Activated gamma-delta T cell (primary cell): ENCODE measurements at places on chromosomes 7 and 10.

DNA sequence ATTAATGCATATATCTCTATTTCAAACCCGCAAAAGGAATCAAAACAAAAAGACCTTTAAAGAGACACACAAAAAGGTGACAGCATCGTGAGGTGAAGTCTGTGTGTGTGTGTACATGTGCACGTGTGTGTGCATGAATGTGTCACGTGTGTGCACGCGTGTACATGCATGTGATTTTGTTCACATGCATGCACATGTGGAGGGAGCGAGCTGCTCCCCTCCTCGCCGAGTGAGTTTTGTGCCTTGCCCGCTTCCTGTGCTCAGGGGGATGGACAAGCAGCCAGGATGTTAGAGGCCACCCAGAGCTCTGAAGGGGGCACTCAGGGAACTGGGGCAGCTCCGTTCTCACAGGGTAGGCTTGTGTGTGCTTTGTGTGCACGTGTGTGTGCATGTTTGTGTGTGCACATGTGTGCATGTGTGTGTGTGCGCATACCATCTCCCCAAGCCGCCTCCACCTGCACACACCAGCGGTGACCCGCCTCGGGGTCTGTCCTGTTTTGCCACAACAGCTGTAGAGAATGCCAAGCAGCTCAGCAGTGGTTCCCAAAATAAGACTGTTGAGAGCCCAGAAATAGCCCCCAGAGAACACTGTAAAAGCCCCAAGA is 191.2 kb downstream of the PTPRN2 start:
- DNase-seq: no peak

DNA sequence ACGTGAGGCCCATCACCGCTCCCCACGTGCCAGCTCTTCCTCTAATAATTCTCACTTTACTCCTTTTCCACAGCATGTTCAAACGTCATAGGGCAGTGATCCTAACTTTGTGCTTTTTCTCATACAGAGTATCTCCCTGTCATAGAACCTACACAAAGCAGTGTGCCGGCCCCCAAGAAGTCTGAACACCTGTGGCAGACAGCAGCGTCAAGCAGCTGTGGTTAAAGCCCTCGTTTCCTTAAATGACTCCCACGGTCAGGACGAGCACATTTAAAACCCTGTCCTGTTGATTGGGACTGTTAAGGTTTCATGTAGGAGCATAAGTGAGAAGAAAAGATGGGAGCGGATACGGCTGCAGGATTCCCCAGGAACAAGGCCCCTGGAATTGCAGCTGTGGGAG is 267.2 kb downstream of the DIP2C start:
- no peak for DNase-seq

GRCh38 chr10:71241830-71242621 is 29.7 kb downstream of the UNC5B start:
- DNase-seq: no peak

DNA sequence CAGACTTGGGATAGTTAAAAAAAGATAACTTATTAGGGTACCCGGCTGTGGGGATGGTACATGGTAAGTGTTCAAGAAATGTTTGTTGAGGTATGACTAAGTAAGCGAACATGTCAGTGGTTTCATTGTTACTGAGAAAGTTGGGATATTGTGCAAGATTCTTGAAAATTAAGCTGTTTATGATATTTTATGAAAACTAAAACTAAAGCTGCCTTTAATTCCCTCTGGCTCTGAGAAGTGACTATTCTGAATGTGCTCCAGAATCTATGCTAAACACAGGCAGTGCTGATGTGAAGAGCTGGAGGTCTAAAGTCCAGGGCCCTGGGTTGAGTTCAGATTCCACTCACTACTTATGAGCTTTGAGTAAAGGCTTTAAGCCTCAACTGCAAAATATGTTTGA is 72.9 kb downstream of the AOAH start:
- no peak for DNase-seq

- DNase-seq: no peak
Observed at GRCh38 chr7:112086496-112087254, 119.5 kb downstream of the DOCK4 start.

GRCh38 chr10:114335614-114336013 is 68.7 kb downstream of the AFAP1L2 start:
- DNase-seq: no peak

GRCh38 chr7:77757589-77757988 is 40.6 kb downstream of the TMEM60 start:
- no peak for DNase-seq

GRCh38 chr7:30164567-30164966 is 29.8 kb downstream of the MTURN start:
- DNase-seq: no peak

GRCh38 chr10:129074939-129075338 is 392.1 kb upstream of the MGMT start:
- DNase-seq: no peak

DNA sequence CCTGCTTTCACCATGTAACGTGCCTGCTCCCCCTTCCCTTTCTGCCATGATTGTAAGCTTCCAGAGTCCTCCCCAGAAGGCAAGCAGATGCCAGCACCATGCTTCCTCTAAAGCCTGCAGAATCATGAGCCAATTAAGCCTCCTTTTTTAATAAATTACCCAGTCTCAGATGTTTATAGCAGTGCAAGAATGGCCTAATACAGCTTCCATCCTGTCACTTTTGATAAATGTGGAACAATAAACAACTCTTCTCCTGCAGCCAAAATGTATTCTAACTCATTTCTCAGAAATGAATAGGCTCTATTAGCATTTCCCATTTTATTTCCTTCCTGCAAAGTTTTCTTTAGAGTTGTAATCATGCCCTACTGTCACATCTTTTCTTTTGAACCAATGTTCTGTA is 43.4 kb downstream of the C7orf25 start:
- DNase-seq: no peak

GRCh38 chr7:99793443-99793842 is 9.5 kb upstream of the CYP3A4 start:
- DNase-seq: no peak

DNA sequence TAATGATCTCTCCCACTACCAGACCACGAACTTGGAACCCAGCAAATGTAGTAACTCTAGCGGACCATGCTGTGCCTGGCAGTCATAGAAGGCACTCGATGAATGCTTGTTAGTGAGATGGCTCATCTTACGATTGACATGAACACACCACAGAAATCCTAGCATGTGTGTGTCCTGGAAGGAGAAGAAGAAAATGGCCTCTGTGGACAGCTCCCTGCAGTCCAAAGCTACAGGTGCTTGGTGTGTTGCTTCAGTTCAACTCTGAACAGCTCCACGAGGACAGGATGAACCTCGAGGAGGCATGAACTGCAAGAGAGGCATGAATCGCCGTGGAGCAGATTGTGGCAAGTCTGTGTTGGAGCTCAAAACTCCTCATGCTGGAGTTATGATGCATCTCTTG is 93.5 kb downstream of the KLF6 start:
- DNase-seq: no peak

DNA sequence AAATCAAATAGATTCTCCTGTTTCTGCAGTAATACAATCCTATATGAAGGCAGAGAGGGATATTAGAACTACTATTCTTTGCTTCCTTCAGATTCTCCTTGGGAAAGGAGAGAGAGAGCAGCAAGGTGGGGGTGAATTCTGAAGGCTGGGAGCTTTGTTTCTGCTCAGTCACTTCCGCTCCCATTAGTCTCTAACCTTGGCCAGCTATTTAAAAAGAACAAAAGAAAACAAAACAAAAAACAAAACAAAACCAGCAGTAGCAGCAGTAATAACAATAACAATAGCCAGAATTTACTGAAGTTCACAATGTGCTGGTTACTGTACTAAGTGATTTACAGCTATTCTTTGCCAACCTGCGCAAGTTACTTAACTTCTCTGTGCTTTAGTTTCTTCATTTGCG is 9.9 kb downstream of the GPR85 start:
- no peak for DNase-seq

DNA sequence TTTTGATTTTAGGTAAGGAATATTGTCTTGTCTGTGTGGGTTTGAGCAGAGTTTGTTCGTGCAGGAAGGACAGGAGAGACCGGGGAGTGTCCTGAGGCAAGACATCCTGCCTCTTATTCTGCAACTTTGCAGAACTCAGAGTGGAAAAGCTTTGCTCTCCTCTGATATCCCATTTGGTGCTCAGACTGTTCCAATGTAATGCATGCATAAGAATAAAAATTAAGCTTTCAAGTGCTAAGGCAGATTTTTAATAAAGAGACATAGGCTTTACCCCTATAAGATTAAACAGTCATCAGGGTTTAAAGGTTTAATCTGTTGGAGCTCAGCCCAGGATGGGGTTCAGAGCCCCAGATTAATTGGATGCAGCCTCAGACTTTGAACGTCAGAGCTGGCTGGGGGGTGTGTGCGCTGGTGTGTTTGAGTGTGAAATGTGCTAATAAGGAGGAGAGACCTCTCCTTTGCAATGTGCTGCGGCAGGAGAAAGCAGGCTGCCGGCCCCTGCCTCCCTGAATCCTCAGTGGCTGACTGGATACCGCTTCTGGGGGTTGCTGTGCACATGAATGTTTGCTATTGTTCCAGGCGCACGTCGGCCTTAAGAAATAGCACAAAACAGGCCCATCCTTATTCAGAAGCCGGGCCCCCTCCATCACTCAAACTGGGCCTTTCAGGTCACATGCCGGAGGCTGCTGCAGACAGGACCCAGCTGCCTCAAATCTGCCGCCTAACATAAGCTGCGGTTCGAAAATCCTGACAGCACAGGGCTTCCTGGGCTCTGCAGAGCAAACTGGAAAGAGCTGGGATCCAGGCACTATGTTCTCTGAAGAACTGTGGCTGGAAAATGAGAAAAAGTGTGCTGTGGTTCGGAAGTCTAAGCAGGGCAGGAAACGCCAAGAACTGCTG is 84.1 kb upstream of the PRR15 start:
- DNase-seq: no peak

DNA sequence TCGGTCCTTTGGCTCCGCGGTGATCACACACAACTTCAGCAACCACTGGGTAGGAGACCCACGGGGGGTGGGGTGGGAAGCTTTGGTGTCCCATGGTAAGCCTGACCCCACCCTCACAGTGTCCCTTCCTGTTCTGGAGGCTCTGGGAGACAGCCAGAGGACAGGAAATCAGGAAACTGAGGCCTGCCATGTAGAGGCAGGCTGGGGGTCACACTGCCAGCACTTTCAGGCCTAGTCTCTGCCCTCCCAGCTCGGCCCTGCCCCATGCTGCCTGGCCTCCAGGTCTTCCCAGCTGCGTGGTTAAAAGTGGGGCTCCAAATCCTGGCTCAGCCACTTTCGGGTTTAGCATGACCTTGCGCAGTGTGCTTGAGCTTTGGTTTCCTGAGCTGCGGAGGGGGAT is 10.9 kb downstream of the AQP1 start:
- DNase-seq: no peak
